ENCODE measurements at places on chromosomes 5 and 9.

DNA sequence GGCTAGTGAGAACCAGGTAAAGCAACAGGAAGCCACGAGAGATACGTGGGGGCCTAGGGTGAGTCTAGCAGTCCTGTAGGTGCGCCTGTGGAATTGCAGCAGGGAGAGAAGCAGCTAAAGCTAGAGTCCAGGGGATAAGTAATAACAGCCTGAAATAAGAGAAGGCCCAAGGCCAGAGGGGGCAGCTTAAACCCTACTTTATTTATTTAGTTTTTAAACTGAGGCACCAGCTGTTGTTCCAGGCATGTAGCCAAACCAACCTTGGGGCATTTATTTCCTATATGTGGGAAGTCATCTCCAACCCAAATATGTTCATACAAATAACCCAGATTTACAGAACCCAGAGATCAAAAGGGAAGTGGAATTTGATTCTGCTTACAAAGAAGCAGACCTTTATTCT is 93.5 kb downstream of the GLDC start:
- no peak for DNase-seq

GRCh38 chr9:3992924-3993323 is 306.9 kb downstream of the GLIS3 start:
- DNase-seq, result no peak

DNA sequence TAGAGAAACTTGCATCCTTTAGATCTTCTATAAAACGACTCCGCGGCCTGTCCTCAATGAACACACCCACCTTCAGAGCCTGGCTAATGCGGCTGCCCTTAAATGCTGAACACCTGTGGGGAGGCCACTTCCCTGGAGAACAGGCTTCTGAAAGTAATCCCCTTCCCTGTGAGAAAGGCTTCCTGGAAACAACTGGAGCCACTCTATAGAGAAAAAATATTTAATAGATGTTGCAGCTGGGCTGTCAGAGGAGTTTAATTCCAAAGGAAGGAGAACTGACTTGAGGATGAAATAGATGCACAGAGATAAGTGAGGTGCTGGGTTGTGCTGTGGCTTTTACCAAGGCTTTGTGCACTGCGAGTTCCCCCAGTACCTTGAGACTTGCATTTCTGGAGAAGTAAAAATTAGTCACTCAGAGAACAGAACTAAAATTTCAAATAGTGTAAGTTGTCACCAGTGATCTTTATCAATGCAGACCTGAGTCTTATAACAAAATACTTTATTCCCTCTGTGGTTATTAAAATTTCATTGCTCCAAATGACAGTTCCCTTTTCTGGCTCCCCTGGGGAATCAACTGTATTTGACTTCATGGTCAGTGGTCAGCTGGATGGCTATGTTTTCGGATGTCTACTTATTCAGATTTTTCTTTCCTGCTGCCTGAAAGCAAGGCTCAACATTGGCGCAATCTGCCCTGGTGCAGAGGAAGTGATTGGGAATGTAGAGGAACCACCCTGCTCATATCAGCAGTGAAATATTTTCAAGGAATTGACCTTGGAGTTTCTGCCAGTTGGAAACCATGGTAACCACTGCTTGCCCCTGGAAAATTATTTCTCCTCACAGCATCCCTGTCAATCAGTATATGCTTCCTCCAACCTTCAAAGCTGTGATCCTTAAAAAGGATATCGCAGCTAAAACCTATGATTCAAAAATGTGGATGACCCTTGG is 238.8 kb downstream of the SMARCA2 start:
- no peak for DNase-seq

DNA sequence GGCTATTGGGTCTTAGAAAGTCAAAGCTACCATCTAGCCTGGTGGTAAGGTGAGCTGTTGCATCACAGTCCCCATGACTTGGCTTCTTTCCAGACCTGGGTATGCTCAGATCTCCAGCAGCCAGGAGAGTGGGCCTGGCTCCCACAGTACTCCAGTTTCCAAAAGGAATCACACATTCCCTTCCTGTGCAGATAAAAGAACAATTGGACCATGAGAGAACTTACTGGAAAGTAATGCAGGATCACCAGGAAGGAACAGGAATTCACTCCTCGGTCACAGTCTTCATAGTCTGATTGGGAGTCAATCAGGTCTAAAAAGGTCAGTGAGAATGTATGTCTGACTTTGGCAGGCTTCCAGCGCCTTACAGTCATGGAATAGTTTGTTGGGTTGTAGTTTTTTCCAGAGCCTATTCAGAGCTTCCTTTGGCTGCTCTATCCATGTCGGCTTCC is 47.8 kb upstream of the CD180 start:
- DNase-seq, result peak; percentile 28

DNA sequence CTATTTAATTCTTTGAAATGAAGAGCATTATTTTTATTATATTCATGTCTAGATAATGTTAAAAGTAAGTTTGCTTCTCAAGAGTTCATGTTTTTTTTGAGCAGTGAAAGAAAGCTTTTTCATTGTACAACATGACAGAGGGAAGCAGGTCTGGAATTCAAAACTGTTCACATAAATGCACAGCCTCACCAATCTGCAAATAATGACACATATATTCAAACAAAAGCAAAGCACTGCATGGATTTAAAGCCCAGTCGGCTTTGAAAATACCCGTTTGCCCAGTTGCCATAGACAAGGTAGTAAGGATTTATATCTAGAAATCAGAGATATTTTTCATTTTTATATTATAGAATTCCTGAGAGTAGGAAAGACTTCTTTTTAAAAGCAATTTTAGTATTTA is 201.8 kb downstream of the CD180 start:
- no peak for DNase-seq

- DNase-seq, result no peak
Observed at GRCh38 chr5:146337928-146338327, 711 bp upstream of the POU4F3 start.

DNA sequence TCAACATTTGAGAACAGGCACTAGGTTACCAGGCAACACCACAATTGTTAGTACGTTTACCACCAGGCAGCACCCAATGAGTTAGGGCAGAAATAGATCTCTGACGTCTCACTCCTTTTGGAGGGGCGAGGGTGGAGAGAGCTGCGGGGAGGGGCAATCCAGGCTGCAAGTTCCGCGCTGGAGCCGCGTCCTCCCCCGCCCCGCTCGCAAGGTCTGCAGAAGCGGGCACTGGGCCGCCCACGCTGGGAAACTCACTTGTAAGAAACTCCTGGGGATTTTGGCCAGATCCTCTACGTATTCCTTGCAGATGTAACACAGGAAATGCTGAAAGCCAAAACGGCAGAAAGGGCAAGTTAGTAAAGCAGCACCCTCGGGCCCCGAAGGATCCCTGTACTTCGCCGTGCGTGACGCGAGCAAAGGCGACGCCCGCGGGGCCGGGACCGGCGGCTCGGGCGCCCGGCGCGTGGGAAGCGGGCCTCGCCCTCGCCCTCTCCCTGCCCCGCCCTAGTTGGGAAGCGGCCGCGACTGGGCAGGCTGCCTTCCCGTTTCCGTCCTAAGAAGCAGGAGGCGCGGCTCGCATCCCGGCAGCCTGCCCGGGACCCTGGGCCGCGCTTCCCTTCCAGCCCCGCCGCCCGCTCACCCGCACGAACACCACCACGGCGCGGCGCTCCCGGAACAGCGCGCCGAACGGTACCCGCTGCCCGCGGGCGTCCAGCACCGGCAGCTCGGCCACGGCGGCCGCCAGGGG is 493 bp downstream of the PRXL2C start:
- DNase-seq, result peak; percentile 71

DNA sequence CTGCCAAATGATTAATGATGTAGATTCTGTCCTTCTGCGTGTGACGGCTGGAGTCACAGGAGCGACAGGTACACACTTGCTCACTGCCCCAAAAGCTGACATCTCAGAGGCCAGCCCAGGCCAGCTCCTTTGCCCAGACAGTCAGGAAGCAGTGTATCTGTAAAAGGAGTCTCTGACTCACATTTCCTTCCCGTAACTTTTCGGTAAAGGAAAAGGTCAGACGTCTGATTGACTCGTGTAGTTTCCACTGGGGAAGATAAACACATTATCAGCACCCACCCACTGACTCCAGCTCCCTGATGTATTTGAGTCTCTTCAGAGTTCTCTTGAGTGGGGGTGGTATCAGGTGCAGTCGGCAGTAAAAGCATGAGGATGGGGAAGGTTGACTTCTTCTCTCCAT is 64.4 kb upstream of the WWC1 start:
- no peak for DNase-seq

GRCh38 chr5:179348843-179349242 is 3.6 kb upstream of the ADAMTS2 start:
- no peak for DNase-seq

GRCh38 chr9:134323741-134324358 is 2.4 kb upstream of the RXRA start:
- DNase-seq, result no peak

- DNase-seq, result no peak
Observed at GRCh38 chr9:113514748-113515147, 51.2 kb downstream of the RGS3 start.

GRCh38 chr5:32426440-32427151 is 17.9 kb downstream of the ZFR start:
- no peak for DNase-seq

DNA sequence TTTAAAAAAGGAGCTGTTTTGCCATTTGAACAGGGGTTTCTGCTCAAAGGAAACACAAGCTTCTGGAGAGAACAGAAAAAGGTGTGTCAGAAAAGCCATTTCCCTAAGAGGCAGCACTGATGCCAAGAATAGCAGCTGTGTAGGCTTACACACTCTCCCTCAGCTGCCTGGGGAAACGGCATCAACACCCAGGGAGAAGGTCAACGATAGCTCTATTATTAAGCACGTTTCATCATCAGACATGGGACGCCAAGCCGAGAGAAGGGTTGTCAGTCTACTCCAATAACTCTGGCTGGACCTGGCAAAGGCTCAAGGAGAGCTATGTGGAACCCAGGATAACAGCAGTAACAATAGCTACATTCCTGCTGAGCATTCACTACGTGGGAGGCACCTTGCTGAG is 314.2 kb downstream of the CDK5RAP2 start:
- no peak for DNase-seq

- DNase-seq, result no peak
Observed at GRCh38 chr5:179533907-179534306, 16.4 kb upstream of the RUFY1 start.

- DNase-seq, result no peak
Observed at GRCh38 chr9:2227144-2227867, 212.2 kb downstream of the SMARCA2 start.

DNA sequence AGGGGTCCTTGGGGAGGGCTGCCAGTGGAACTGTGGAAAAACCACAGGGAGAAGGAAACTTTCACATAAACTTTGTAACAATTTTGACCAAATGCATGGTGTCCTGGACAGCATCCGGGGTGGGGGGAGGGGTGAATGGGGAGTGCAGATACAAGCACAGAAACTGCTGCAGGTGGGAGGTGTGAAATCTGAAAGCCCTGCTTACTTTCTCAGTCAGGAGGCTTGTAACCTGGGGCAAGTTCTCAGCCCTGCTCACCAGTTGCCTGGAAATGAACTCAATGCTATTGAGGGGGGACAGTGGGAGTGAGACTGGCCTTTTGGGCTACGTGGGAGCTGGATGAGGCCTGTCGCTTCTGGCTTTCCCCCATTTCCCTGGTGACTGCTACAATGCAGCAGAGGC is 694.5 kb upstream of the ZNF608 start:
- DNase-seq, result no peak

- DNase-seq, result no peak
Observed at GRCh38 chr5:157993986-157994691, 135.2 kb upstream of the CLINT1 start.

DNA sequence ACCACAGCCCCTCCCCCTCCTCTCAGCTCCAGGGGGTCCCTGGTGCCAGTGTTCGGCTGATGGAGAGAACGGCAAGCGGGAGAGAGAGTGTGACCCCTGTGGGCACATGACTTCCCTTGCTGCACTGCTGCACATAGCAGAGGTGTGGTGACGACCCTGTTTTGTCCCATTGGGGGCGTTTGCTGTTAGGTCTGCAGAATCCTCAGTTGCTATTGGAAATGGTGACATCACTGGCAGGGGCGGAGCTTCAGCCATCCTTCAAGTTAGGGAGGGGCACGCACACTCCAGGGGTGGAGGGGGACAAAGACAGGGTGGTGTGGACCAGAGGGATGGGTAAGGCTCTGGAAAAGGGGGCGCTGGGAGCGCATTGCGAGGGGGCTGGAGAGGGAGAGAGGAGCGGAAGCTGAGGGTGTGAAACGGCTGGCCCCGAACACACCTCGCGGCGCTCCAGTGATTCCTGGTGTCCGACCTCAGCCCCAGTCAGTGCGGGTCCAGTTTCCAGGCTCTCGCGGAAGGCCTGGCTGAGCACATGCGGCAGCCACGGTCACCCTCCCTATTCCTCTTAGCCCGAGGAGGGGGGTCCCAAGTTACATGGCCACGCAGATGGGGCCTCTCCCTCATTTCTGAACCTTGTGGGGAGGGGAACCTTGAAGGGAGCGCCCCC is 764 bp upstream of the GRIN1 start:
- no peak for DNase-seq

- no peak for DNase-seq
Observed at GRCh38 chr9:35044071-35044470, 28.4 kb downstream of the VCP start.

GRCh38 chr9:15249981-15250380 is 57.0 kb downstream of the TTC39B start:
- DNase-seq, result no peak

- DNase-seq, result no peak
Observed at GRCh38 chr5:44389823-44390143, 563 bp upstream of the FGF10 start.

GRCh38 chr5:154620411-154620810 is 134.8 kb upstream of the LARP1 start:
- DNase-seq, result no peak

- no peak for DNase-seq
Observed at GRCh38 chr5:10743951-10744350, 17.1 kb downstream of the DAP start.

DNA sequence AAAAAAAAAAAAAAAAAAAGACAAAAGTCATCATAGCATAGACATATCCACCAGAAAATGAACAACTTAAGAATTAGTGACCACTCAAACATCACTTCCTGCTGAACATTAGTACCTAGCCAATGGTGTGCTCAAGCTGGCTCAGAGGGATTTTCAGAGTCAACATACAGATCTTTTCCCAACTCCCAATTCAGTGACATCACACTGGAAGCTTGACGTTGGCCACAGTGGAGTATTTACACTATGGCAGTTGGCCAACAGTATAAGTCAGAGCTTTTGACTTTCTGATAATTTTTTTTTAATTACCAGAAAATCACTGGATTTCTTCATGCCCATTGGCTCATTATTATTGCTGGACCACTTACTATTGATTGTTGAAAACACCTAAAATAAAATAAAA is 383.5 kb downstream of the ARHGEF28 start:
- DNase-seq, result no peak

GRCh38 chr9:137575716-137576411 is 2.9 kb downstream of the DPH7 start:
- DNase-seq, result no peak

GRCh38 chr5:124685404-124685930 is 61.0 kb downstream of the ZNF608 start:
- no peak for DNase-seq

DNA sequence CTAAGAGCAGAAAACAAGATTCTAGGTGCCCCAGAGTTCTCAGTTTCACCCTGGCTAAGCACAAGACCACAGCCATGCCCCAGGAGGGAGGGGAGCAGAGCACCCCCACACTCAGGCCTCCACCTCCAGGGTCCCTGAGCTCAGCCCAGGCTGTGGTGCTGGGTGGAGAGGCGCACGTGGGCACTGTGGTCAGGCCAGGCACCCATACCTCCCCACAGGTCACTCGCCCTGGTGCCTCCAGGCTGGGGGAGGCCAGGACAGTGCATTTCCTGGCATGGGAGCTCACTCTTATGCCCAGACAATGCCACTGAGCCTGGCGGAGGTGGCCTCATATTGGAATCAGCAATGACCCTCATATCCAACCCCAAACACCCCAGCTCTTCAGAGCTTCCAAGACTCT is 78.8 kb downstream of the HRH2 start:
- no peak for DNase-seq

- no peak for DNase-seq
Observed at GRCh38 chr5:16784088-16784487, 152.0 kb downstream of the MYO10 start.

All from HuH-7 (cell line).